Placental pericyte (primary cell): ENCODE measurements at places on chromosomes 2 and 18. TPM values are rescaled to one million over a fixed set of nuclear protein-coding genes. Genes with fewer than 3 reads are reported as not detected.

WDR12 gene
- total RNA-seq: 20.1 and 41.1 TPM in 2 replicates

CCBE1 gene
- 0.44 and 8.7 TPM in 2 replicates for total RNA-seq

SEMA4F gene
- 4.0 and 5.3 TPM in 2 replicates for total RNA-seq

LIPG gene
- total RNA-seq: 38.1 and 59.4 TPM in 2 replicates

LHCGR gene
- not detected in 2 replicates for total RNA-seq

CHRND gene
- not detected in 2 replicates for total RNA-seq

INPP5D gene
- 0.14 and 1.3 TPM in 2 replicates for total RNA-seq

ANKRD53 gene
- total RNA-seq: 0.72 and 1.3 TPM in 2 replicates

SNORC gene
- total RNA-seq: 2.0 and 2.2 TPM in 2 replicates

PPP1R1C gene
- total RNA-seq: 0.57 TPM in 1 of 2 replicates, not detected in the other

MTCL1 gene
- 28.2 and 53.5 TPM in 2 replicates for total RNA-seq

MYO3B gene
- total RNA-seq: under 0.01 TPM in 2 replicates

CXCR1 gene
- not detected in 2 replicates for total RNA-seq

AMER3 gene
- not detected in 2 replicates for total RNA-seq

REEP1 gene
- total RNA-seq: not detected in 2 replicates
